Activated naive CD8-positive, alpha-beta T cell treated with anti-CD3 and anti-CD28 coated beads for 36 hours (primary cell): ENCODE measurements at places on chromosomes 6 and 20. TPM values are rescaled to one million over a fixed set of nuclear protein-coding genes. Genes with fewer than 3 reads are reported as not detected.

DNA sequence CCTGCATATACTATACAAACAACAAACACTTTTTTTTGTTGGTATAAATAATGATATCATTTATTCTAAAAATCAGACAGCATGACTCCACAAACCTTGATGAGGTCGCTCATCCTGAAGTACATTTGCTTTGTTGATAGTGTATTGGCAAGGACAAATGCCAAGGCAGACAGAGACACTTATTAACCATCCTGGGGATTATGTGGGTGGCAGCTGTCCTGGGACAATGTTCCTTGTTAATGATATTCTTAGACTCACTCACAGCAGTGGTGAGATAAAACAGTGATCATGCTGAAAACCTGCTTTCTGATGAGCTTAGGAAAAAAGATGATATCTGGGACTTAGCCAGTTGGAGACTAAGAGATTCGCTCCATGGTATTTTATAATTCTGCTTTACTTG lies 85.4 kb upstream of the OGFRL1 start:
- H3K36me3 ChIP-seq = no peaks in the 10 kb centered on the region
- DNase-seq = no peak
- no peaks in the 10 kb centered on the region for H3K27me3 ChIP-seq
- H3K4me1 ChIP-seq = no peaks in the 10 kb centered on the region

GRCh38 chr6:50187351-50187921 lies 137.7 kb upstream of the DEFB112 start:
- no peak overlapping the region for H3K27ac ChIP-seq
- H3K4me3 ChIP-seq = no peak overlapping the region
- no peaks in the 10 kb centered on the region for H3K36me3 ChIP-seq
- H3K27me3 ChIP-seq = no peaks in the 10 kb centered on the region

GRCh38 chr6:8814440-8815000 lies 379.2 kb upstream of the SLC35B3 start:
- H3K4me3 ChIP-seq = no peak overlapping the region
- no peaks in the 10 kb centered on the region for H3K4me1 ChIP-seq
- DNase-seq = no peak

DNA sequence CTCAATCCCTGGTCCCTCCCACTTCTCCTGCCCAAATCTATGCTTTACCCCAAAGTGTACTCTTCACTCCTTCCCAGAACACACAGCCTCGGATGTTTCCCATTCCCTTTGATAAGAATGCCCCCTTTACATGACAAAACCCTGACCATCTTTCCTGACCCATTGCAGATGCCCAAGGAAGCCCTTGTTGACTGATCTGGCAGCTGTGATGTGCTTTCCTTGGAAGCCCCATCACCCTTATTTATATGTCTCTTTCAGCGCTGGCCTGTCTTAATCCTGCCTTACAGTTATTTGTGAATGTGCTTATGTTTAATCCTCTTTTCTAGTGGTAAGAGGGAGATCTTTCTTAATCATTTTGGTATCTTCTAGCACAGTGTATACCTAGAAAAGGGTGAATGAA lies 523.1 kb downstream of the CD83 start:
- H3K4me3 ChIP-seq = no peak overlapping the region
- peaks cover 28% of the 10 kb centered on the region for H3K4me1 ChIP-seq
- peaks cover 3% of the 10 kb centered on the region for H3K27me3 ChIP-seq
- H3K27ac ChIP-seq = no peak overlapping the region

Gene METTL24
- total RNA-seq = 0.26 TPM
